ENCODE measurements at places on chromosomes 3 and 15.
A peak's percentile ranks its signal among the peaks of the same experiment; 100 is the strongest.

- DNase-seq: no peak
Measured at GRCh38 chr15:80999623-81000036, 1.1 kb upstream of the TLNRD1 start.

- no peak for DNase-seq
Measured at GRCh38 chr15:79140846-79141570, 50.4 kb upstream of the RASGRF1 start.

DNA sequence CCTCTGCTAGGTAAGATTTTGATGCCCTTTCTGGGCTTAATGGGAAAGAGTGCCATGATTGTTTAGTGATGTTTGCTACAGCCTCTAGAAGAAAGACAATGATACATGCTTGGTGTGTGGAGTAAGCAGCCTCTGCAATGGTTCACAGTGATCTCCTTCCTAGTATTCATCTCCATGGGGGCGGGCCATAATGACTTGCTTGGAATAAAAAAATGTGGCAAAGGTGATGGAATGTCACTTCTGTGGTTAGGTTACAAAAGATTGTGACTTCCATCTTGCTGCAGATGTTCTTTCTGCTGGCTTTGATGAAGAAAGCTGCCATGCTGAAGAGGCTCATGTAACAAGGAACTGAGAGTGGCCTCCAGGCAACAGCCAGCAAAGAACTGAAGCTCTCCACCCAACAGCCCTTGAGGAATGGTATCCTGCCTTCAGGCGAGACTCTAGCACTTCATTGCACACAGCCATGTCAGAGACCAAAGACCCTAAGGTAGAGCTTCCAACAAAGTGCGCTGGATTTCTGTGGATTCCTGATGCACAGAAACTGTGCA lies 139.1 kb upstream of the LRIG1 start:
- no peak for DNase-seq

DNA sequence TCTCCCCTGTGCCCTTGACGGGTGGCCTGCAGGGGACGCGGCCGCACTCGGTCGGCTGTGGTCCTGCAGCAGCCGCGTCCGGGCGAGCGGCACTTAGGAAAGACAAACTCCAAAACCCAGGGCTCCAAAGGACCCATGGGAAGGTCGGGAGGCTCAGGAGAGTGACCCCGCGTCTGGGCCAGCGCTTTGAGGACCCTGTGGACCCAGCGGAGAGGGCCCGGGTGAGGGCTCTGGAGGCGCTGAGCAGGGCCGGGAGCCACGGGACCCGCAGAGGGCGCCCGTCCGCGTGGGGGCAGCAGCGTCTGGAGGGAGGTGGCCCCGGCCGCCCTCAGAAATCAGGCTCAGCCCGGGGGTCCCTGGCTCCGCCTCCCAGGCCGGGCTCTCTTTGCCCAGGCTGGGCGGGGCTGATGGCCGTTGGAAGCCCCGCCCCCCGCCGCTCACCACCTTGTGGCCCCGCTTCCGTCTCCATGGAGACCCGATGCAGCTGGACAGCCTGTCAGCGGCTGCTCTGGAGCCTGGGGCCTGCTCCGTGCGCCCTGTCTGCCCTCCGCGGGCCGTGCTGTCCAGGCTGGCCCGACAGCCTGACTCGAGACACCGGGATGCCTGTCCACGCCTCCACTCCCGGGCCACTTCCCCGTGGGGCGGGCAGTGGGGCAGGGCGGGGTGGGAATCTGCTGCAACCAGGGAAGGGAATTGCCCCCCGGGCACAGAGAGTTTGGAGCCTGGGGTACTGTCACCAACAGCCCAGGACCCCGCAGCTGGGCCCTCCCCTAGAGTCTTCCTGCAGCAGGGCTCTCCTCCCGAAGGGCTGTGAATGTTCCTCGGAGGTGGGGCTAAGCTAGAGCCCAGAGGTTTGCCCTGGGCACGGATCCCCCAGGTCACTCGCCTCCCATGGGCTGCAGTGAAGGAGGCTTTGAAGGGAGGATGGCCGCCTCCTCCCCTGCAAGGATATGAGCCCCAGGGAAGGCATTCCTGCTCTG lies 34.8 kb upstream of the RPL32 start:
- DNase-seq: peak; percentile 87

DNA sequence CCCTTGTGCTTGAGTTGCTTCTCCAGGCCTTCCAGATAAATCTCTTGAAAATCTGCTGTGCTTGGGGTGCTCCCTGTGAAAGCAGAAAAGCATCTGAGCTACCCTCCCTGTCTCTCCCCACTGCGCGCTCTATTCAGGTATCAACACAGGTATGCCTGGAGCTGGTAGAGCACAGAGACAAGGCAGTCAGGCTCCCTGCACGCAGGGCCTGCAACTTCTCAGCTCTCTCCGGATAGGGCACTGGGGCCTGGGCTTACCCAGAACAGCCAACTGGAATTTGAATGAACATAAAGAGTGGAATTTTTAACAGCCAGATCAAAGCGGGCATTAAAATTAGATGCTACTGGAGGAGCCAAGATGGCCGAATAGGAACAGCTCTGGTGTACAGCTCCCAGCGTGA lies 183.6 kb downstream of the XXYLT1 start:
- DNase-seq: no peak

DNA sequence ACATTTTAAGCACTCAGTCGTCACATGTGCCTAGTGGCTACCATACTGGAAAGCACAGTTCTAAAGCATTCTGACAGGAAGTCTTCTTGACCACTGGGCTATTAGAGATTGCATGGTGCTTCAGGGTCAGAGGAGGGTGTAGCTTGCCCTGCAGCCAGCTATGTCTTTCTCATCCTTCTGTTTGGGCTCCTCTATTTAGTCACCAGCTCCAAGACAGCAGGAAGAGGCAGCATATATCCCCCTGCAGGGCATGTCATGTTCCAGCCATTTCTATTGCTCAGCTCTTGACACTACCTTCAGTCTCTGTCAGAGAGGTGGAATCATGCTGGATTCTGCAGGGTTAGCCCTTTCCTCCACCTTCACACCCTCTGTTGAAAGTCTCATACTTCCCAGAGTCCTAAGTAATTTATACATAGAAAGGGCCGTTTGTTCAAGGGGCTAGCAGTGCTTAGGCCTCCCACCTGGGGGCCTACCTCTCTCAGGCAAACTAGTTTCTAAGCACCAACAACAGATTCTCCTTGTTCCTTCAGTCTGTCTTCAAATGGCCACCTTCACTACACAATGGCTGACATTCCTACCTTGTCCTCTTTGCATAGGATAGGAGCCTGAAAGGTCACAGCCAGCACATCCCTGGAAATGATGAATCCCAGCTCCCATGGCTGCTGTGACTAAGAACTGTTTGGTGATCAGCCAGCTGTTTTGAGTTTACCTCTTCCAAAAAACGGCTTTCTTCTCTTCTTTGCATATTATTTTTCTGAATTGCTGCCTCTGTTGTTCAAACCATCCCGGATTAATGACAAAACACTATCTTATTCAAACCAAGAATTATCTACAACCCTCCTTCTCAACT lies 115.7 kb upstream of the BFSP2 start:
- DNase-seq: no peak

- no peak for DNase-seq
Measured at GRCh38 chr15:36498401-36498800, 81.0 kb upstream of the CDIN1 start.

- DNase-seq: no peak
Measured at GRCh38 chr3:22691407-22691806, 511.7 kb upstream of the UBE2E2 start.

DNA sequence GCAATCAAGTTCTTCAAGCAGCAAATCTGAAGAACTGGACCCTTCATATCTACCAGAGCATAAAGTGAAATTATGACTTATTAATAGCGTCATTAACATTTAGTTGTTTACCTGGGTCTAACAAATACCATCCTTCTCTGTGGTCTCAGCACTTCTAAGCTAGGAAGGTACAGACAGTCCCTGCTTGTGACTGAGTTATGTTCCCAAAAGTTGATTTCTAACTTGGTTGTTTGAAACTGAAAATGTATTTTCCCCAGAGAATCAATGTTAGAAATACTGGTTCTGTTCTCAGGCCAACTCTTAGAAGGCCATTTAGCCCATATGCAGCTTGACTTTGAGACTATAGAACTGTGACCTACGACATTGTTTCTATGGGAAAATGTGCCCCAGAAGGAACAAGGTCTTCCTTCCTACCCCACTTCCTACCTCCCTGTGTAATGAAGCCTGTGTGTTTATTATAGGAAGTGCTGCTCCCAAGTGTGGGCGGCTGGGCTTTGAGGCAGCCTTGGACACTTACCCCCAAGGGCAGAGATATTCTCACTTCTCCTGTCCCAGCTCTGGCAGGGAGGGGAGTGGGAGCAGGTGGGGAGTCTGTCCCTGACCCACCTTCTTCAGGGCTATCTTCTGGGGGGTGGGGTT lies 12.2 kb upstream of the MAPK6 start:
- DNase-seq: no peak

DNA sequence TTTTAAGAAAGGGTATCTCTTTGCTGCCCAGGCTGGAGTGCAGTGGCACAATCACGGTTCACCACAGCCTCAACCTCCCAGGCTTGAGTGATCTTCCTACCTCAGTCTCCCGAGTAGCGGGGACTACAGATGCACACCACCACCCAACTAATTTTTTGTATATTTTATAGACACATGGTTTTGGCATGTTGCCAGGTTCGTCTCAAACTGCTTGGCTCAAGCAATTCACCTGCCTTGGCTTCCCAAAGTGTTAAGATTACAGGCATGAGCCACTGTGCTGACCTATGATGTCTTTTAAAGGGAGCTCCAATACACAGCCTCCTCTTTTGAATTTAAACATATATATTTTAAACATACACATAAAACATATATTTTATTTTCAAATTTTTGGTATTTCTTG lies 60.9 kb downstream of the SLC9C1 start:
- DNase-seq: no peak

- DNase-seq: no peak
Measured at GRCh38 chr3:13793451-13793850, 86.4 kb downstream of the WNT7A start.

GRCh38 chr15:83998486-83998885 lies 237.1 kb upstream of the GOLGA6L4 start:
- no peak for DNase-seq

- DNase-seq: peak; percentile 89
Measured at GRCh38 chr15:40506964-40507571, 36.3 kb downstream of the CHST14 start.

DNA sequence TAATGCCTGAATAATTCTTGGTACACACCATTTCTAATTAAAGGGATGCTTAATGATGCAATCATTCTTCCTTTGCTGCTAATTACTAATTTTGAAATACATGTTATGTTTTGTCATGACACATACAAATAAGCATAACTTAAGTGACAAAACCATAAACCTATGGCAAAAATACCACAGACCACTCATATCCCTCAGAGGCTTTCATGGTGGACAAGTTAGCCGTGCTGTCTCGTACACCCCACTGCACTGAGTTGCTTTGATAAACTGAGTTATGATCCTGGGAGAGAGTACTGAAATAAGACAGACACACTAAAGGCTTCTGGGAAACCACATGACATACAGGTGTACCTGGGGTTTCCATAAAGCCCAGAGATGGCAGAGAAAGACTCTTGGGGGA lies 913.8 kb downstream of the FHIT start:
- no peak for DNase-seq

DNA sequence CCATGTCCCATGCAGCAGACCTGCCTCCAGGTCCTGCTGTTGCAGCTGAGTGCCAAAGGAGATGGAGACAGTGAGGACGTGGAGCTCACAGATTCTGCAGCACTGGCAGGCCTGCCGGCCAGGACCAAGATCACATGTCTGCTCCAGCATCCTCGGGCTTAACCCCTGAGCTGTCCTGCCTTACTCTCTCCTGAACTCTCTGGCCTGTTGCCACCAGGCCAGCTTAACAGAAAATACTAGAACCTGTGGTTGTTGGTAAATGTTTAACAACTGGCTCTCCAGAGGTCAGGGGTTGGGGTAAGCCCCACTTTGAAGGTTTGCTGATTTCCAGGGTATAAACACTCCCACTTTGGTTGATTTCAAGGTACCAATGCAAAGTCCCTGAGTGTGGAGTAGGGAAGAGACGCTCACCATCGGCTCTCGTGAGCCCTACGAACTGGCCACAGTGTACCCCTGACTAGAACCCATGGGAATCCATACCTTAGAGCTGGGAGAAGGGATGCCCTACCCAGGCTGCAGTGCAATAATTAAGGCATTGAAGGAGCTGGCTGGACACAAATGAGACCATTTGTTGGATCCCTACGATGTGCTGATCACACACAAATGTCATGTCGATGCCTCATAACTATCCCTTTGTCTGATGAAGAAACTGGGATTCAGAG lies 147.9 kb downstream of the OR4M2 start:
- no peak for DNase-seq

DNA sequence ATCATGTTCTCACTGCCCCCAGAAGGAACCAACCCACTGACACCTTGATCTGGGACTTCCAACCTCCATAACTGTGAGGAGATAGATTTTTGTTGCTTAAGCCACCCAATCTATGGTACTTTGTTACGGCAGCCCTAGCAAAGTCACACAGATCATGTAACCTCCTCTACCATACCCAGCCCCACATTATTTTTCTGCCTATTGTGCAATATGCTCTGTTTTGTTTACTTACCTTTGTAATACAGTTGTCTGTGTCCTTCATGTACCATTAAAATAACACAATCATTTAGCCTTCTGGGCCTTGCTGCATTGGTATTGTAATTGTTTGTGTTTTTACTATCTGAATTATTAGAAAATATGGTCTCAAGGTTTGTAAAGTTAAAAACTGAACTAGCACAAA lies 16.1 kb downstream of the NDN start:
- no peak for DNase-seq

DNA sequence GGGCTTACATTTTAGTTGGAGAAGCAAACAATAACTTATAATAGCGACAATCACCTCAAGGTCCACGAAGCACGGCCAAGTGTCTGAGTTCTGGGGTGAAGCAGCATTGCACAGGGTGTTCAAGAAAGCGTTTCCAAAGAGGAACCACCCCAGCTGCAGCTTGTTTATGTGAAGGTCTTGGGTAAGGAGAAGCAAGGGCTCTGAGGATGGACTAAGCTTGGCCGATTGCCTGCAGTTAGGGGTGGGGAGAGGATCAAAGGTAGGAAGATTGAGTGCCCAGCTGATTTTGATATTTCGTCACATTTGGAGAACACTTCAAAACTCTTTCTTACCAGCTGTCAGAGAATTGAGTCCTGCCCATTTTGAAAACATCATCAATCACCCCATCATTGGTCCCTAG lies 321.6 kb upstream of the DNAJC19 start:
- DNase-seq: no peak

GRCh38 chr3:43062564-43063040 lies 43.3 kb downstream of the POMGNT2 start:
- no peak for DNase-seq

All from glutamatergic neuron (in vitro differentiated cells).